ENCODE measurements at places on chromosomes 11 and 22.

GRCh38 chr11:8375932-8376331 is 112.3 kb upstream of the LMO1 start:
- no peak for DNase-seq

GRCh38 chr22:37634417-37634924 is 5.0 kb upstream of the SH3BP1 start:
- no peak for DNase-seq

GRCh38 chr11:69803022-69803421 is 16.2 kb downstream of the FGF3 start:
- no peak for DNase-seq

DNA sequence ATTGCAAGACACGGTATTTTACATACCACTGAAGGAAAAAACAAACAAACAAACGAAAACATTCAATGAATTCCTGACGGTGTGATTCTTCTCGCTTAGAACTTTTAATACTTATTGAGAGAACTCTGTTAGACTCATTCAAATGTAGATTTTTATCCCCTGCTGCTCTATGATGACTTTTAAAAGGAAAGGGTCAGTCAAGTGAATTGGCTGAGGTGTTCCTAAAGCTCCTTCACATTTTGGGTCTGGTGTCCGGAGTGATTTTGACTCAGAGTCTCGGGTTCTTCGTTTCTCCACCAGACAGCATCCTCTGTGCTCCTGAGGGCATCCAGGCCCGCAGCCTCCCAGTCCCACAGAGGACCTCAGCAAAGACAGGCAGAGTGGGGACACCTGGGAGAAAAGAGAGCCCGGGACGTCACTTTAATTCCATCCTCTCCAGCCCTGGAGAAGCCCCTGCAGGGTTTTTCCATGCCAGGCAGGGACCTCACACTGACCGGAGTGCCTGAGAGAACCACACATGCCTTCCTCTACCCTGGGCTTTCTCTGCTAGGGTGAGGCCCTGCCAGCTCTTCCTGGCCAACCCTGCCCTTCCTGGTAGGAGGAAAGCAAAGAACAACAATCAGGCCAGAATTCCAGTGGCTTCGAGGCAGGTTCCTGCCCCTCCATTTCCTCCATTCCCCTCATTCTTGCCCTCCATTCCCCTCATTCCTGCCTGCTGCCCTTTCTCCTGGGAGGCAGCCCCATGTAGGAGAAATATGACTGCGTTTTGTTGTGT is 1.4 kb upstream of the CSF2RB start:
- no peak for DNase-seq

- DNase-seq: no peak
Measured at GRCh38 chr11:68678031-68678441, 6.3 kb upstream of the GAL start.

- DNase-seq: no peak
Measured at GRCh38 chr11:95341221-95341620, 110.2 kb upstream of the SESN3 start.

GRCh38 chr11:125926682-125927081 is 19.2 kb upstream of the VSIG10L2 start:
- no peak for DNase-seq

- DNase-seq: no peak
Measured at GRCh38 chr22:36417281-36417686, 29.5 kb upstream of the MYH9 start.

- no peak for DNase-seq
Measured at GRCh38 chr11:42066113-42066512, 606.7 kb upstream of the LRRC4C start.

- no peak for DNase-seq
Measured at GRCh38 chr22:30206944-30207343, 39.6 kb downstream of the LIF start.

DNA sequence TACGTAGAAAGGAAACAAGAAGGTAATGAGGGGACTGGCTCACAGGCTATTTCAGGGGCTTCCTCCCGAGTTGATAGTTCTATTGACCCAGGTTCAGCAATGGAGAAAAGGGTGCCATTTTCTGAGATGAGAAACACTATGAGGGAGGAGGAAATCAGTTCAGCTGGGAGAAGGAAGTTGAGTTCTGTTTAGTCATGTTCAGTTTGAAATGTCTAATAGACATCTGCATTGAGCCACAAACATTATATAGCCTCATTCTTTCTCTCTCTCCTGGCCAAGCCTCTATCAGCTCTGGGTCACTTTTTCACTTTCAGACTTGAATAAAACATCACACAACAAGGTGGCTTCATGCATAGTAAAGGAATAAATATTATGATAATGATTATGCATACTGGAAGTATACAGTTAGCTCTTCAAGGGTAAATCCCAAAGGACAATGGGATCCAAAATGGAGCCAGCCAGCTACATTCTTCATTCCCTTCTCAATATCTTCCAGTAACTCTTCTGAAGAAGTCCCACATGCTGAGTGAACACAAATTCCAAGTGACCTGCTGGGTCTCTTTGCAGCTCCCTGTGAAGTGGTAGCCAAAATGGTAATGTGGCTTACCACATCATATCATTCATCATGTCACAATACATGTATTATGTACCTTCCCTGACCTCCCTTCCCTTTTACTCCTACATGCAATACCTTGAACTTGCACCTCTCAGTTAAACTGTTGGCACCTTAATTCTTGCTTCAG is 80.9 kb upstream of the CD44 start:
- no peak for DNase-seq

- DNase-seq: no peak
Measured at GRCh38 chr11:1765871-1766718, 2.4 kb upstream of the CTSD start.

GRCh38 chr11:34405079-34405858 is 33.5 kb upstream of the CAT start:
- no peak for DNase-seq

DNA sequence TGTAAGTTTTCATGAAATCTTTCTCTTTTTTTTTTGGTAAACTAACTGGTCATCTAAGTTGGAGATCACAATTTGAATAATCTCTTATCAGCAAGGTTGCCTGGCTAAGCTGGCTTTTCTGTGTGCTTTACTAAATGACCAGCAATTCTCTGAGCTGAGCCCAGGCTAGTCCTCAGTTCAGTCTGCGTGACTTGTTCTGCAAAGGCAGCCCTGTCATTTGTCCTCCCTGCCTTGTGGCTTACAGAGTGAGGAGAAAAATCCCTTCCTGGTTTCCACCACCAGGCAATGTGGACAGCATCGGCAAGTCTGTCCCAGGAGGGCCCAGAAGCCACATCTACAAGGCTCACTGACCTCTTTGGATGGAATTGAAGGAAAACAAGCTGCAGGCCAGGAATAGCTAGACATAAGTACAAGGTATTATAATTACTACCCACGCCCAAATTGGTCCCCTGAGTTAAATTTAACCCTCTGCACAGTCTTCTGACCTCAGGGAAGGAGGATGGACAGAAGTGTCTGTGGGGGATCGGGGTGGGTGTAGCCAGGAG is 108.6 kb downstream of the SCN3B start:
- DNase-seq: no peak

GRCh38 chr22:39238966-39239505 is 5.7 kb downstream of the PDGFB start:
- DNase-seq: no peak

DNA sequence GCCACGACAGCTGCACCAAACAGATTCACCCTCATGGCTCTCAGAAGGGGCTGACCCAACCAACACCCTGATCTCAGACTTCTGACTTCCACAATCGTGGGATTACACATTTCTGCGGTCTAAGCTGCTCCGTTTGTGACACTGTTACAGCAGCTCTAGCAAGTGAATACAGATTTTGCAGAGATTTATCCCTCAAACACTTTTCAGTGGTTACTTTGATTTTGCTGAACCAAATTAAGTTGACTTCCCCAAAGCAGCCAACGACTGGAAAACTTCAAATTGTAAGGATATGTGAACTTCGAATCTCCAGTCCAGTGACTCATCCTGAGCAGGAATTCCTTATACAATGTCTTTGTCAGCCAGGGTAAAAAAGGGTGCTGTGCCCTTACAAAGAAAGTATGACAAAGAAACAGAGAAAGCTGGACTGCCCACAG is 14.8 kb upstream of the INCENP start:
- no peak for DNase-seq

DNA sequence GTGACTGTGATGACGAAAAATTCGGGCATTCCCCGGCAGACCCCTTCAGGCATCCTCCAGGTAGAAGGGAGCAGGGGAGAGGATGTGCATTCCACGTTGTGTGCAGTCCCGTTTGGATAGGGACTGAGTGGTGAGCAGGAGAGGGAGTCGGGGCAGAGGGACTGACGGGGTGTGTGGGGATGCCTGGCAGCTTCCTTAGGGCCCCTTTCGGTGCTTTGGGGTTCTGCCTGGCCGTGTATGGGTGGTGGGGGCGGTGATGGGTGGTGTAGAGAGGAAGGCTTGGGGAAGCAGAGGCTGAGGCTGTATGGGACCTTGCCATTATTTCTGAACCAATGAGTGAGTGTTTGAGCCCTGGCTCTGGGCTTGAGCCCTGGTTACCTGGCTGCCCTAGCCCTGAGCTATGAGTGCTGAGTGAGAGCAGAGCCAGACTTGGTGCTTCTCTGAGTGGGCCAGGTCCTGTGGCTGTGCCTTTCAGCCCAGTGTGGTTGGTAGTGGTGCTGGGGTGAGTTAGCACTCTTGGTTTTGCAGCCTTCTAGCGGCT is 914 bp downstream of the INPPL1 start:
- DNase-seq: no peak

DNA sequence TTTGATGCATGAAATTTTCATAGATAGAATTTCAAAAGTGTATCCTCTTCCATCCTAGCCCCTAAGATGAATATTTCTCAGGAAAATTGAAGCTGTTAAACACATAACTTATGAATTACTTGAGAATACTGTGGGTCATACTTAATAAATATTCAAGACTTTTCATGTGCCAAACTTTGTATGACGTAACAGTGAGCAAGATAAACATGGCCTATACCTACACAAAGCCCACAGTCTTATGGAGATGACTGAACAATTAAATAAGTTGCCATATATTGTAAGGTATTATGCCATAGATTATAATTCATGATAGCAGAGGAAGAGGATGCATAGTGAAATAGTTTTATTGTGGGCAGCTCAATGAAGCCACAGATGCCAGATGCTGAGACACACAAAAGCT is 620.7 kb upstream of the ANO5 start:
- DNase-seq: no peak

DNA sequence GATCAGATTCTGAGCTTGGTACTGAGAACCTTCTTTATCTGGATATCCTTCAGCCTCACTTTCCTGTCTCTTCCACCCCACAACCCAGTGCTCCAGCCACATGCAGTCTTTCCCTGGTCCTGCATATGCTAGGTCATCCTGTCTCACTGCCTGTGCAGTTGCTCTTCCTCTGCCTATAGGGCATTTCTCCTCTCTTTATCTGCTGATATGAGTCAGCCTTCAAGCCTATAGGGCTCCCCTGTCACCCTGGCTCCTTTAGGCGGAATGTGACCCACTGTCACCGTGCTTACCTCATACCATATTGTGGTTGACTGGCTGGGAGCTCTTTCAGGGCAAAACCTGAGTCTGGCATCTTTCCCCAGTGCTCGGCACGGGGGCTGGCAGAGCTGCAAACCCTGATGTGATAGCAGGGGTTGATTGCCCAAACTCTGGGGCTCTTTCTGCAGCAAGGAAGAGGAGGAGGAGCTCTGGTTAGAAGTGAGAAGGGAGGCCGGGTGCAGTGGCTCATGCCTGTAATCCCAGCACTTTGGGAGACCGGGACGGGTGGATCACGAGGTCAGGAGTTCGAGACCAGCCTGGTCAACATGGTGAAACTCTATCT is 26.3 kb downstream of the MEI1 start:
- DNase-seq: no peak

DNA sequence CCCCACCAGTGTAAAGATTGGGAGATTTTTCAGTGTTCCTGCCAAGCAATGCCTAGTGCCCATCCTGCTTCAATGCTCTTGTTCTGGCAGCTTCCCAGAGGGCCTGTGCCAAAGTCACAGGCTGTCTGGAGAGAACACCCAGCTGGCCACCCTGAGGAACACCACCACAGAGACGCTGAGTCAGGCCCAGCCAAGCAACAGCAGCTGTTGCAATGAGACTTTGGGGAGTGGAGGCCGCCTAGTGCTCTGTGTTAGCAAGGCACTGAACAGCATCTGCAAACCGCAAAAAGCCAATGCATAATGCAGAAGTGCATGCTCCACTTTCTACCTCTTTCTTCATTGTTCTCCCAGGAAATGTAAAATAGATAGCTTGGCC is 168.1 kb downstream of the NXPE2 start:
- DNase-seq: no peak

DNA sequence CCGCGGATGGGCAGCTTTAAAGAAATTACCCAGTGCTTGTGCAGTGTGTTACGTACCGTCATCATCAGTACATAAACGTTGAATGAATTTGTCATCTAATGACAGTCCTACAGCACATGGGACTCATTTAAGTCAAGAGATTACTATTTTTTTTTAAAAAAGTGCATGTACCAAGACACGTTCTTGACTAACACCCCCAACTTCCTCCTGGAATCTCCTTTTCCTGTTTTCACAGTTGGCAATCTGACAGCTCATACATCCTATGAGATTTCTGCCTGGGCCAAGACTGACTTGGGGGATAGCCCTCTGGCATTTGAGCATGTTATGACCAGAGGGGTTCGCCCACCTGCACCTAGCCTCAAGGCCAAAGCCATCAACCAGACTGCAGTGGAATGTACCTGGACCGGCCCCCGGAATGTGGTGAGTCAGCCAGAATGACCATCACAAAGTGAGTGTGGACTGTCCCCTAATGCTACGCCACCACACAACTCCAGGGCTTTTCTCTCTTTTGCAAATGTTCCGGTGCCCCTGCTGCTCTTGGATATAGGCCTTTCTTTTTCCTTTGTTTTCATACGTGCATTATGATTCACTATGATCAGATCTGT is 162.0 kb upstream of the SORL1-AS1 start:
- no peak for DNase-seq

DNA sequence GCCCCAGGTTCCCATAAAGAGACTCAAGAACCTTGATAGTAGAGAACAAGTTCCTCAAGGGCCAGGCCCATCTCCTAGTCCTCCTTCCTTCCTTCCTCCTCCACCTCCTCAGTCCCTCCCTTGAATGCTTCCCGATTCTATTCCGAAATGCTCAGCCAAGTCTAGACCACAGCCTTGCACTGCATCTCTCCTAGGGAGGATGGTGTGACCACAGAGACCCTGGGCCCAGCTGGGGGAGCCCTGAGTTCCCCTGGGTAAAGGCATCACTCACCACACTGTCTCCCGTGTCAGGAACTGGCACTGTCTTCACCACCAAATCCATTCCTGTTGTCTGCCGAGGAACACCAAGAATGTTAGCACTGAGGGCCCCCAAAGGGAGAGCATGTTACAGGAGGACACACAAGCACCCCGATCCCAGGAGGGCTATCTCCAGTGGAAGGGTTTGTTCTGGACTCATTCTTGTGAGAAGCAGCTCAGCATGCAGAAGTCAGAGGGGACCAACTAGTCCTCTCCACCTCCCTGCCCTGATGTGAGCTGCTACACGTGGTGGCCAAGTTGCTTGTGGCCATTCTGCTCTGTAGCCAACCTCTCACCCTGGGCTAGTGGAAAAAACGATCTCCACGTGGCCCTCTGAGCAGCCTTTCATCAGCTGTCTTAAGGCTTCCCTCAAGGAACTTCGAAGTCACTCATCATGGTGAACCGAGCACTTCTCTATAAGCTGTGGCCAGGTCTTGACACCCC is 8.7 kb downstream of the IFT27 start:
- DNase-seq: no peak
